Kidney tubule cell (primary cell): ENCODE measurements at places on chromosomes 11 and 22.

- no peak for DNase-seq
These were observed 50.3 kb downstream of the RPS6KA4 start for GRCh38 chr11:64409278-64409677.

DNA sequence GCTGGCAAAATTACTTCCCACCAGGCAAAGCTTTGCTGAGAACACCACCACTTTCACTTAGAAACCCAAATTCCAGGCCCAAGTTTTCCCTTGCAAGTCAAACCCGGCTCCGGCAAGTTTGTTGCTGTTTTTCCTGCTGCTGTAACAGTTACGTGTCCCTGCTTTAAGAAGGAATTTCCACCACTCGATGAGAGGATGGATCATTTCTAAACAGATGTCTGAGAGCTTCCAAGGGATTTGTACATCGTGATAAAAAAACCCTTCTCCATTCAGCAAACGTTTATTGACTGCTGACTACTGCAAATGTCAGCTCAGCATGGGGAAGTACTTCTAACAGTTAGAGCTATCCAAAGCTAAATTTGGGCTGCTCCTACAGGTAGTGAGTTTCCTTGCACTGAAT lies 19.7 kb downstream of the P2RX3 start:
- no peak for DNase-seq

- no peak for DNase-seq
These were observed 102.4 kb downstream of the MICAL2 start for GRCh38 chr11:12212821-12213185.

GRCh38 chr11:2922655-2923054 lies 6.6 kb downstream of the PHLDA2 start:
- no peak for DNase-seq

- no peak for DNase-seq
These were observed 72.7 kb upstream of the AKIP1 start for GRCh38 chr11:8838248-8838647.
